ENCODE measurements at places on chromosomes 12 and 14.

GRCh38 chr12:7695566-7696197 is at the start of gene GDF3:
GDF3 (minus strand) TSS chr12:7695775; CDS start chr12:7695728, 47 bp downstream.
- DNase-seq: peak; percentile 22

DNA sequence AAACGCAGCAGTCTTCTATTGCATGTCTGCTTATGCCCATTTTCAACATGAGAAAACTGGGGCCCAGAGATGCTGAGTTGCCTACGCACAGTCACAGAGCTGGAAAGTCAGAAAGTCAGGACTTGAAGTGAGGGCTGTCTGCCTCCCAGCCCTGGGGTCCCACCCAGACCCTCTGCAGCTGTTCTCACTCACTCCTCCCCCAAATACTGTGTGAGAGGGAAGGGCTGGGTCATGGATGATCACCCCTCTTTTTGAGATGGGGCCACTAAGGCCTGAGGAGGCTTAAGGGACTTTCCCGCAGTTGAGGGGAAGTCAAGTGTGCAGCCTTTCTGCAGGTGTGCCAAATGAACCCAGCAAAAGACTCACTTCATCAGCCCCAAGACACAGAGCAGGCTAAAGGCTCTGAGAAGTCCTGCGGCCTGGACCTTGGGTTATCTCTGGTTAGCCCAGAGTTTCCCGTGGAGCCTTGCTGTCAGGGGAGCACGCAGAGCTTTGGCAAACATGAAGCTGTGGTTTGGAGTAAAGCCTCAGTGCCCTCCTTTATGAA is 18.7 kb downstream of the DTX1 start:
- no peak for DNase-seq

DNA sequence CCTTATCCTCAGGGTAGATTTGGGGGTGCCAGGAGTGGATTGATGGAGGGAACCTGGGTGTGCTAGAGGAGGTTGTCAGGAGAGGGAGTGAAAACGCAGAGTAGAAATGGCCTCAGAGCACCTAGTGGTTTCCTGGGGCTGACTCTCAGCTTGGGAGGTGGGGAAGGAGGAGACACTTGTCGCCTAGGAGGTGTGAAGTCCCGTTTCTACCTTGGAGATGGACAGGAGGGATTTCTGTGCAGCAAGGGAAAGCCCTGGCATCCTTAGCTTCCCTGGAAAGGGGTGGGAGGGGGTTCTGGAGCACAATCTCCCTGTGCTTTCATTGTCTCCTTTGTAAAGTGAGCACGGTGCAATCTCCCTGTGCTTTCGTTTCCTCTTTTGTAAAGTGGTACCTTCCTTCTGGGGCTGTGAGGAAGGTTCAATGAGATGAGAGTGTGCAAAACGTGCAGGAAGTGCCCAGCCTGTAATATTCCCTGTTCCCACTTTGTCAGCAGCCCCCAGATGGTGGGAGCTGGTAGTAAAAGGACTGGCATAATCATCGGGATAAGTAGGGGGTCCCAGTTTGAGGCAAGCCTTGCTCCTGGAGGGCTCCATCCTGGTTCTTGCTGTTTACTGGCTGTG is 1.6 kb downstream of the OAS3 start:
- peak; percentile 35 for DNase-seq

DNA sequence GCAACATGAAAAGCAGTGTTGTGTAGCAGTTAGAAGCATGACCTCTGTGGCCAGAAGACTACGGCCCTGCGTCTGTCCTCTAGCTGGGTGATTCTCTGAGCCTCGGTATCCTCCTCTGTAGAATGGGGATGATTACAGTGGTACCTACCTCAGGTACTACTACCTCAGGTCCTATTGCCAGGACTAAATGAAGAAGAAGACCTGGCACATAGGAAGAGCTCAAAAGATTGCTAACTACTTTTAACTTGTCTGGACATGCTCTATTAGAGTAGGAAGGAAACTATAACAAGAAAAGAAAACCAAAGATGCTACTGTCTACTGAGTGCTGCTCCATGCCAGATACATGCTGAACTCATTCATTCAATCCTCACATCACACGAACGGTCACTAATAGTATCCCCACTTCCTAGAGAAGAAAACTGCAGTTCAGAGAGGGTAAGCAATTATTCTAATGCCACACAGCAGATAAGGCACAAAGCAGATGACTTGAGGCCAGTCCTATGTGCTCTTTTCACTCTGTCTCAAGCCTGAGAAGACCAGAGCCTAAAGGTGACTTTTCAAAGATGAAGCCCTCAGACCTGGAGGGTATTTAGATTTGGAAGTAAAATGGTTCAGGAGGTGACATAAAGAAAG is 108.1 kb upstream of the HIF1A start:
- DNase-seq: no peak

GRCh38 chr12:62259631-62259992 is 592 bp upstream of the USP15 start:
- no peak for DNase-seq

DNA sequence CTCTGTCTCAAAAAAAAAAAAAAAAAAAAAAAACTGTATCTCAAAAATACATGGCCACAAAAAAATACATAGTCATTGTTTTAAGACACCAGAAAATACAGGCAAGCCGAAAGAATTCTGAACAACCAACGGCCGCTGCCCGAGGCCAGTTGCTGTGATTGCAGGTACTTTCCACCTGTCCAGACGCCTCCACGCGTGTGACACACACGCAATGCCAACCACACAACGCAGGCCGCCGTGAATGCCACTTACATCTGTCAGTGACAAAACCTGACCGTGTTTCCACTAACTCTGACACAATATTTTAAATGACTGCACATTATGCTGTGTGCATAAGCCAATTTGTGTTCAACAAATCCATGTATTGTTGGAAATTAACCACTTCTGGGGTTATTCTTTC is 22.4 kb upstream of the INF2 start:
- no peak for DNase-seq

GRCh38 chr12:68400226-68400829 is 68.2 kb upstream of the MDM1 start:
- no peak for DNase-seq

GRCh38 chr12:131077931-131078391 is 124.3 kb downstream of the ADGRD1 start:
- DNase-seq: no peak

GRCh38 chr12:89507015-89507824 is 17.4 kb downstream of the GALNT4 start:
- no peak for DNase-seq

- no peak for DNase-seq
Observed at GRCh38 chr14:47833011-47833410, 157.6 kb upstream of the MDGA2 start.

DNA sequence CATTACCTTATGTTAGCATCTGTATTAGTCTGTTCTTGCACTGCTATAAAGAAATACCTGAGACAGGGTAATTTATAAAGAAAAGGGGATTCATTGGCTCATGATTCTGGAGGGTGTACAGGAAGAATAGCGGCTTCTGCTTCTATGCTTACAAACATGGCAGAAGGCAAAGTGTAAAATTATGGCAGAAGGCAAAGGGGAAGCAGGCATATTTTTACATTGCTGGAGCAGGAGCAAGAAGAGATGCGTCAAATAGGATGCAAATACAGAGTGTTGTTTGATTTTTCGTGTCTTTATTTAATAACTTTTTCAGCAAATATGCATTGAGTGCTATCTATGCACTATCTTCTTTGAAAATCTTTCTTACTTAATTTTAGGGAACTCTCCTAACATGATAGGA is 210.7 kb upstream of the SSTR1 start:
- DNase-seq: no peak

DNA sequence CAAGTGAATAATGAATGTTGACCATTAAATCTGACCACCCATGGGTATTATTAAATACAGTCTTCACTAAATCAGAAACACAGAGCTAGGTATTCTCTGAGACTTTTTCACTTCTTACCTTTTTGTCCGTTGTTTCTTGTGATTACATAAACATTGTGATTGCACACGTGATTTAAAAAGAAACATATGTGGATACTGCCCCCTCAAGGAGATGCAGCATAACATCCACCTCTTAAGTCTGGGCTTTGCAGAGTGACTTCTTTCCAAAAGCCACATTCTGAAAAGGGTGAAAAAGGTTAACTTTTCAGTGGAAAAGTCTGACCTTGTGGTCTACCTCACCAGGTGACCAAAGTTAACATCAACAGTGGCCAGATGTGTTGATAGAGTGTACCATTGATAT is 185.5 kb upstream of the FAR2 start:
- peak; percentile 21 for DNase-seq

All from EL (cell line).